Stimulated activated CD8-positive, alpha-beta memory T cell treated with anti-CD3 and anti-CD28 coated beads, Interleukin-4, amount 100 ng/mL, for 24 hours (primary cell): ENCODE measurements at places on chromosomes 2 and 18.

- DNase-seq, result peak; percentile 41
Measured at GRCh38 chr2:234444893-234445292, 52.0 kb downstream of the ARL4C start.

DNA sequence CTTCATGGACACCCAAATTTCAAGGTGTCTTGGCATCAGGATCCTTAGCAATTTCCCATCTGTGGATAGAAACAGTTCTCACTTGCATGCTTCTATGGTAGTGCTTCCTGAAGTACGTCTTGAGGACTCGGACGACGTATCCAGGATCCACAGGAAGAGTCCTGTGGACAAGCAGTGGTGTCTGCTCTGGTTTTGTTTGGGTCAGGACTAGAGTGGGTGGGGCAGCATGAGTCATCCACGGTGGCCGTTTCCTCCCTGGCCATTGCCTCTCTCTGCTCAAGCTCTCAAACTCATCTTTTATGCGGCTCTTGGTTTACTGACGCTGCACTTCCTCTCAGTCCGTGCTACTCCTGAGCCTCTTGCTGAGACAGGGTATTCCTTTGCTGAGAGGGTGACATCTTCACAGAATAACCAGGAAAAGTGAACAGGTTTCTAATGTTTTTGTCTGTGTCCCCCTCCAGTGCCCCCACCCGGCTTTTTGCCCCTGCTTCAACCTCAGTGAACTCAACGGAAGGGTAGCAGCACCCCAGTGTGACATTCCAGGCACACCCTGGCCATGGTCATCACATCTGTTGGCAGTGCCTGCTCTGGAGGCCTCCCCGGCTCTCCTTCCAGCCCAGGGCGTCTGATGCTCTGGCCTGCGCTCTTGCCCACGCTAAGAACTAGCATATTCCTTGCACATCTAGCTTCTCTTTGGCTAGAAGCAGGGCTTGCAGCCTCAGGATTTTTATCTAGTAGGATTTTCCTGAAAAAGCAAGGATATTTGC lies 62.2 kb downstream of the ARMC9 start:
- no peak for DNase-seq

- DNase-seq, result no peak
Measured at GRCh38 chr2:24080701-24081100, 3.9 kb downstream of the TP53I3 start.

- no peak for DNase-seq
Measured at GRCh38 chr18:76339246-76339620, 155.8 kb downstream of the ZNF516 start.

DNA sequence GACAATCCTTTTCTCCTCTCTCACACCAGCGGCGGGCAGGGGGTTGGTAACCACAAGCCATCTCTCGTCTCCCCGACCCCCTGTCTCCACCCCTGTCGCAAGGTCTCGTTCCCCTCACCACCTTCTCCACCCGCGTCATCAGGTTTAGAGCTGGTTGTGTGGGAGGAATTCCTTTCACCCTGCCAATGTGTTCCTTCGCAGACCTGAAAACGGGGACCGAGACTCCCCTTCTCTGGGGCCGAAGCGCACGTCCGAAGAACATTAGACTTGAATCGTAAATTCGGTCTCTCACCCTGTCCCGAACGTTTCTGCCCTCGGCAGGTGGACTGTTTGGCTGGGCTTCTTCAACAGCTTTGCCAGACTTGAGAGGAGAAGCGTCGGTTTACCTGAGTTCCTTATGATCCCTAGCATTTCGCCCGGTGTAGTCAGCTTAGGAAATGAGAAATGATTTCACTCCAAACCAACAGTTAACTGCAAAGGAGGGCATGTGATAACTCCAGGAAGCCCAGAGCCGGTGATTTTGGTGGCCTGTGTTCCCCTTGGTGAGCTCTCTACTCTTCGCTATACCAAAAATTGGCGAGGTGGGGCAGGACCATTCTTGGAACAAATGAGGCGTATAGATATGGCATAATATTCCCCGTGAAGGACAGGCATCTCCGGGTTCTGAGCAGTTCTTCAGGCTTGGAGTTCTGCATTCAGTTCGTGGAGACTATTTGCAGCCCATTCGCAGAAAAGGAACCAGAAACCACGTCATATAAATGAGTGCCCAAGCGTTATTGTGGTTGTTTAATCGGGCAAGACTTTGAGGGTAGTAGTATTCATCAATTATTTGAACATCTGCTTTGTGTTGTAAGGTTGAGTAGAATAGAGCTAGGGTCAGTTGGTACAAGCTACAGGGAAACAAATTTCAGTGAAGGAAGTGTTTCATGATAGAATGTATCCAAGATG lies 694 bp downstream of the CFAP36 start:
- no peak for DNase-seq

- no peak for DNase-seq
Measured at GRCh38 chr2:3387011-3387410, 7.5 kb downstream of the TRAPPC12 start.

DNA sequence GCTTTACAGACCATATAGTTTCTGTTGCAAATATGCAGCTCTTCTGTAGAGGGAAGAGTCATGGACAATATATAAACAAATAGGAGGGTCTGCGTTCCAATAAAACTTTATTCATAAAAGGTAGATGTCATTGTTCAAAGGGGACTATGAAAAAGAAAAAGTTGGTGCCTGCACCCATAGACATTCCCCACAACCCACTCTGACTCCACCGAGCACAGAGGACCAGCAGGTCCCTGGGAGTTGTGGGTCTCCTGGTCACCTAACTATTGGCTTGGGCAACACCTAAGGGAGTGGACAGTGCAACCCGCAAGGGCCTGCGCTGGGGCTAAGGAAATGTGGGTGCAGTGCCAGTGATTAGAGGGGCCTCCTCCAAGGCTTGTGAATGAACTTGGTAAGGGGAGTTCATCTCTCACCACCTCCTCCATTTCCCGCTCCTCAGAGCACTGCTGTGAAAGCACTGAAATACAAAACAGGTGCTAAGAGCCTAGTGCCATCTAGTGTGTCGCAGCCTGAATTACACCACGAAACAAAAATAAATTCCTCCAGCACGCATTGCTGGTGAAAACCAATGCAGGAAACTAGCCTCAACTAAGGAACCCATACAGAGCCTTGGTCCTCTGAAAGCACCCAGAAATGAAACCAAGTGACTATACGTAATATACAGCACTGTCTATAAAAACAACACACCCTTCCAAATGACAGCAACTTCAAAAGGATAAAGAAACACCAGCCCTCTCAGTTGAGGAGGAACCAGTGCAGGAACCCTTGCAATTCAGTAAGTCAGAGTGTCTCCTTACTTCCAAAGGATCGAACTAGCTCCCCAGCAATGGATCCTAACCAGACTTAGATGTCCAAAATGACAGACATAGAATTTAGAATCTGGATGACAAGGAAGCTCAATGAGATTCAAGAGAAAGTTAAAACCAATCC lies 166.6 kb downstream of the RNF144A start:
- no peak for DNase-seq

DNA sequence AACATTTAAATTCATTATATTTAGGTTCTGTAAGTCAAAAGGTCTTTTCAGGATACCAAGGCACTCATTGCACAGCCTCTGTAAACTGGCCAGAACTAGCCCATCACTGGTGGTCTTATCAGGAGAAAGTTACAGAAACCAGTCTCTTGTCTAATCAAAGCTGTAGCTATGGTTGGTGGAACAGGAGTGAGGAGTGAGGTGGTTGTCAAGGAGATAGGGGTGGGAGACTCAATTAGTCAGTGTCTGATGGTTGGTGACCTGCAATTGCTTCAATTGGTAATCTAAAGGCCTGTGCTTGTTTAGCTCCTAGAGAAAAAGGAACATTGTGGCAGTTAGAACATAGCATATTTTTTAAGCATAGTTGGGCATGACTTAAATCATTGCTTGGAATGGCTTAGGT lies 458.6 kb upstream of the CDH2 start:
- no peak for DNase-seq

- DNase-seq, result peak; percentile 31
Measured at GRCh38 chr2:240021488-240022104, 3.5 kb downstream of the NDUFA10 start.

- DNase-seq, result no peak
Measured at GRCh38 chr2:66322506-66323260, 112.2 kb upstream of the MEIS1 start.

GRCh38 chr18:22816266-22817176 lies 116.6 kb upstream of the RBBP8 start:
- no peak for DNase-seq

GRCh38 chr2:236012155-236012554 lies 156.0 kb downstream of the GBX2 start:
- DNase-seq, result no peak

GRCh38 chr2:227164763-227165291 lies 403 bp downstream of the COL4A3 start:
- no peak for DNase-seq

- no peak for DNase-seq
Measured at GRCh38 chr18:28802546-28802945, 625.6 kb upstream of the CDH2 start.

- DNase-seq, result no peak
Measured at GRCh38 chr2:33273479-33273878, 203.0 kb upstream of the RASGRP3 start.

GRCh38 chr2:51212374-51212773 lies 180.4 kb upstream of the NRXN1 start:
- DNase-seq, result no peak

DNA sequence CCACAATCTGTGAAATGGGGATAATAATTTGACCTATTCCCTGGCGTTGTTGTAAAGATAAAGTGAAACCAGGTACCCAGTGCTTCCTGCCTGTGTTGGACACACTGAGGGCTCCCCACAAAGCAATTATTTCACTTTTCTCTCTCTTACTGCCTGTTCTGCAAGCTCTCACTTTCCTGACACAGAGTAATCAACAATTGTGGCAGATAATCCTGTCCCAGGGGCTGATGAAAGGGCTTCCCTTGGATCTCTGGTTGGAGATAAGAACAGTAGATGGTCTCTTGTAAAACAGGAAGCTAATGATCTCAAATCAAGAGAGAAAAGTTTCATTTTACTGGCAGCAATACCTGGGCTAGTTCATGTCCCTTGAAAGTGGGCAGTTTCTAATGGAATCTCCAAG lies 190.4 kb upstream of the EPHA4 start:
- no peak for DNase-seq

DNA sequence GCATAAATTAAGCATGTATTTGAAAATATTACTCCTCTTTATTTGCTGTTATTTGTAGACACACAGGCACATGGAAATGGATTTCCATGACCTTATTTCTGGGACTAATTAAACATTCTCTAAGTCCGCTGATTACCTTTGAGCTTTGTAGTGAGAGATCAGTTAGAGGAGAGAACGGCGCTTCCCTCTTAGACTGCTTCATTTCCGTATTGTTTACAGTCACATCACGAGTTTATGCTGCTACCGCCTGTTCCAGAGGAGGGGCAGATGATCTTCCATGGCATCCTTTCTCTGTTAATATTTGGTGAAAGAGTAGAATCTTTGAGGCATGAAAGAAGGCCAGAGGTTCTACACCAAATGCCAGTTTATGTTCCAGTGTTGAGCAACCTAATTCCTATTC lies 404.4 kb downstream of the TRIB2 start:
- DNase-seq, result no peak

DNA sequence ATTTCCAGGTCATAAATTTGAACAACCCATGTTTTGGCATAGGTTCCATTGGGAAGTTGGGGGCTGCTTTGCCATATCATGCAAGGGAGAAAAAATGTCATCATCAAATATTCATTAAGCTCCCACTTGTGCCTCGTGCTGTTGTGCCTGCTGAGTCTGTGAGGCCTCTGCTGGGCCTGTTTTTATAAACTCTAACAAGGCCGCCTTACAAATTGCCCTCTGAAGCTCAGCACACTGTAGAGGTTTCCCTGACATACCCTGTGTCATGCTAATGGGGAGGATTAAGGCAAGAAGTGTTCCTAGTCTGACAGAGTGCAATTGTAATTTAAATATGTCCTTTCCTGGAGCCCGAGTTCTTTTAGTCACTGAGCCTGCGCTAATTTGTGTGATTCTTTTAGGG lies 17.6 kb downstream of the OSBPL6 start:
- DNase-seq, result no peak

DNA sequence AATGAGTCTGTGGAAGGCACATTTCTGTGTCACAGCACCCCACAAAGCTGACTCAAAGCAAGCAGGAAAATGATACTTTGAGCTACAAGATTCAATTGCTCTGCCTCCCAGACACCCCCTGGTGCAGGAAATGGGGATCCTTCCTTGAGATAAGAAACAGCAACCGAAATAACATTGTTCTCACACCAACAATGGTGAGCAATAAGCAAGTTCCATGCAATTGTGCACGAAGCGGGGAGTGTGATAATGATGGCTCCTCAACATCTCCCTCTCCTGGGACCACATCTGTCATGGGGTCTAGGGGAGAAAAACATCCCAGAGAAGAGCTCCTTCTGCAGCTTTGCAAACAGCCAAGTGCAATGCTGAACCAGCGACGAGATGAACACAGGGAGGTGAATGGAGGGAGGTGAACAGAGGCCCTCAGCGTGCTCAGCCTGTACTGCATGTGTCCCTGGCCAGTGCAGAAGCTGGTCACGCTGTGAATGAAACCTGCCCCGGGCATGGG lies 67.7 kb downstream of the PDCL3 start:
- no peak for DNase-seq

- DNase-seq, result no peak
Measured at GRCh38 chr2:64482765-64483504, 29.0 kb downstream of the LGALSL start.

DNA sequence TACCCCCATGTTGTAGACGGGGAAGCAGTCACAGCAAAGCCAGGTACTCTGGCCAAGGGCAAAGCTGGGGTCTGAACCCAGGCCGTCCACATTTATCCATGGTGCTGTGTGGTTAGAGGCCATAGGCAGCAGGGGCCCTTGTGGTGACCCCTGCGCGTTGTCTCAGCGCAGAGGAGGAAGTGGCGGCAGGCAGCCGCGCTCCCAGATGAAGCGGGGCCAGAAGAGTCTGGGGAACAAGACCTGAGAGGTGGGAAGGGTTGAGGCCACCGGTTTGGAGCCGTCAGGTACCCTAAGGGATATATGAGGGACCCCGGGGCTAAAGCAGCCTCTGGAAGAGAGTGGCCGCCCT lies 770 bp downstream of the ZNF396 start:
- no peak for DNase-seq

DNA sequence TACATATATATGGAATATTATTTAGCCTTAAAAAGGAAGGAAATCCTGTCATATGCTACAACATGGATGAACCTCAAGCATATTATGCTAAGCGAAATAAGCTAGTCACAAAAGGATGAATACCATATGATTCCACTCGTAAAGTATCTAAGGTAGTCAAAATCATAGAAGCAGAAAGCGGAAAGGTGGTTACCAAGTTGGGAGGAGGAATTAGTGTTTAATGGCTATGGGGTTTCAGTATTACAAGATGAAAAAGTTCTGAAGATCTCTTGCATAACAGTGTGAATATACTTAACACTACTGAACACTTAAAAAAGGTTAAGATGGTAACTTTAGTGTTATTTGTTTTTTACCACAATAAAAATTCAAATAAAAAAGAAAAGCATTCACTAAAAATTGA lies 99.0 kb downstream of the MGAT5 start:
- no peak for DNase-seq

- no peak for DNase-seq
Measured at GRCh38 chr2:176390276-176391147, 121.3 kb downstream of the MTX2 start.

GRCh38 chr2:206512999-206513398 lies 69.7 kb downstream of the ADAM23 start:
- DNase-seq, result no peak
